ENCODE measurements at places on chromosomes 16 and 17.

DNA sequence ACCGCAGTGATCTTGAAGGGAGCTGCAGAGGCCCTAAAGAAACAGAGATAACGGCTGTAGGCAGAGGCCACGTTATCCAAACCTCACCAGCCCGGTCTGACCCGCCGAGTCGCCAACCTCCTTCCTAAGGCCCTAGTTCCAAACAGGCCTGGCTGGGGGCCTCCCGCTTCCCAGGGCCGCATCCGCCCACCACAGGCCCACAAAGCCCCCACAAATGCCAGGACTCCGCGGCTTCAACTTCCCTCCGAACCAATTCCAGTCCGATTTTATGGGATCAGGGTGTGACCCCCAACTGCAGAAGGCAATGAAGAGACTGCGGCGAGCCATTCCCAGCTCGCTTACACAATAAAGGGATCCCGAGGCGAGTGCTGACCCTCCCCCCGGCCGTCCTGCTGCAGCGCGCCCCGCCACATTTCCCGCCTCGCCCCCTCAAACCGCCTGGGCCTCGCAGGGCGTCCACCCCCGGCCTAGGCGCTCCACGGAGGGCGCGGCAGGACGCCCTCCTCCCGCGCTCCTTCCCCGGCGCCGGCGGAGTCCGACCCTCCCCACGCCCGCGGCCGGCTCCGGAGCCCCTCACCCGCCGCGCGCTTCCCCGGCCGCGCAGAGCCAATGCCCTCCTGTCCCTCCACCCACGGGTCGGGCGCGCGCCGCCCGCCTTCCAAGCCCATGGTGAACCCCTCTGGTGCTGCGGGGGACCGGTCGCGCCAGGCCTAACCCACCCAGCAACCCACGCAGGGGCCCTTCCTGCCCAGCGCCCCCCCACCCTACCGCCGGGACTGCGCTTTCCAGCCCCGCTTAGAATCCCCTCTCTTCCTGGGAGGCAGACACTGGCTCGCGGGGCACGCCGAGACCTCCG lies 926 bp downstream of the MYH10 start:
- no peak for DNase-seq

GRCh38 chr17:57388131-57388725 lies 131.9 kb downstream of the MSI2 start:
- DNase-seq, result no peak

DNA sequence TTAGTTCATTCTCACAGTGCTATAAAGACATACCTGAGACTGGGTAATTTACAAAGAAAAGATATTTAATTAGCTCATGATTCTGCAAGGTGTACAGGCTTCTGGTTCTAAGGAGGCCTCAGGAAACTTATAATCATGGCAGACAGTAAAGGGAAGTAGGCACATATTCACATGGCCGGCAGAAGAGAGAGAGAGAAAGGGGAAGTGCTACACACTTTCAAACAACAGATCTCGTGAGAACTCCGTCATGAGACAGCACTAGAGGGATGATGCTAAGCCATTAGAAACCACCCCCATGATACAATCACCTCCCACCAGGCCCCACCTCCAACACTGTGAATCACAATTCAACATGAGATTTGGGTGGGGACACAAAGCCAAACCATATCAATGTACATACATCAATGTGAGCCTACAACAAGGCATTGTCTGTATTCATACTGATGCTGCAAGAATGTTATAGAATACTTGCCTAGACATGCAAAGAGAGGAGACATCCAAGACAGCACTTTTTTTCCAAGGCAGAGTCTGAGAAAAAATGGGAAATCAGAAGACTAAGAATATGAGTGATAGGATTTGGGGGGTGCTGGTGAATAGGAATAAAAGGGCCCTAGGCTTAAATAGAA lies 114.8 kb upstream of the XYLT1 start:
- DNase-seq, result no peak

DNA sequence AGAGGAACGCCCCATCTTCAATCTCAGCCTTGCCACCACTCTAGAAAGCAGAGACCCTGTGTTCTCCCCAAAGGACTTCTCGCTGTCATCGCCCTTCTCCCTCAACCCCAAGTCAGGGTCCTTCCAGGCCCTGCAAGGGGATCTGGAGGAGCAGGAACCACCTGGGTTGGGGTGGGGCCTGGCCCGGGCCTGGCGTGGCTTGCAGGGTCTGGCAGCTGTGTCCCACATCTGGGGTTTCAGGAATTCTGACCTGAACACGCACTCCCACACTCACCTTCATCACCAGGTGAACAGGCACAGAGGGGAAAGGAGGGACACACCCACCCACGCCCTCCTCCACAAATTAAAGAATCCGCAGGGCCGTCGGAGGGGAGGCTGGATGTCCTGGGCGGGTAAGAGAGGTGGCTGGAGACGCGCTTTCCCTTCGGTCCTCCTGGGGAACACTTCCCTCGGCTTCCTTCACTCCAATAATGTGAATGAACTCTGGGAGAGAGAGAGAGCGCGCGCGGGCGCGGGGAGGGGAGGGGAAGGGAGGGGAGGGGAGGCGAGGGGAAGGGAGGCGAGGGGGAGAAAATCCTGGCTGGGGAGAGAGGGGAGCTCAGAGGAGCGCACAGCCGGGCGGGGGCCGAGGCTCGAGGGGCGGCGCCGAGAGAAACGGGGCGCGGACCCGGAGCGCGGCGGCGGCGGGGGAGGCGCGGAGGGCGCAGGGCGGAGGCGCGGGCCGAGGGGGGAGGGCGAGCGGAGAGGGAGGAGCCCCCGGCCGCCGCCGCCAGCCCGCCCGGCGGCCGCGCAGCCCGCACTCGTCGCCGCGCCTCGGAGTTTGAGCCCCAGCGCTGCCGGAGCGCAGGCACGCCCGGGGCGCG lies at the start of gene CACNG4:
Gene CACNG4, plus strand, starts transcription at position 799 of the 863 bp plus-strand sequence. CDS start 205 bp downstream, outside the sequence.
- no peak for DNase-seq

- no peak for DNase-seq
Observed at GRCh38 chr16:4938683-4939030, 1.7 kb upstream of the PPL start.

- DNase-seq, result no peak
Observed at GRCh38 chr16:50153596-50154419, 702 bp downstream of the TENT4B start.

DNA sequence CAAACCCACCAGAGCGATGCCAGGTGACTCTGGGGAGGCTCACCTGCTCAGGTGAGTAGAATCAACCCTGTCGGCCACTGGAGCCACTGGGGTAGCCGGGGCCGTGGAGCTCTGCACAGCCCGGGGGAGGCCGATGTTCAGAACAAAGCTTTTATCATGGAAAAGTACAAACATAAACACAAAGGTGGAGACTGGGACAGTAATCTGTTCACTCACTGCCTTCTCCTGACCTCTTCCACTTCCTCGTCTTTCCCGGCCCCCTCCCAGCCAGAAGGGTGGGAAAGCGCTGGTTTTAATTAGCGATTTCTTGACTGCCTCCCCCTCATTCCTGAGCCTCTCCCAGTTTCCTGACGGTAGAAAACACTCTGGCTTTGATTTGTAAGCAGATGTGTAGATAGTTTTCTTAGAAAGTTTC lies 9.8 kb upstream of the TEX19 start:
- no peak for DNase-seq

- no peak for DNase-seq
Observed at GRCh38 chr17:16939208-16939576, 32.7 kb downstream of the TNFRSF13B start.

DNA sequence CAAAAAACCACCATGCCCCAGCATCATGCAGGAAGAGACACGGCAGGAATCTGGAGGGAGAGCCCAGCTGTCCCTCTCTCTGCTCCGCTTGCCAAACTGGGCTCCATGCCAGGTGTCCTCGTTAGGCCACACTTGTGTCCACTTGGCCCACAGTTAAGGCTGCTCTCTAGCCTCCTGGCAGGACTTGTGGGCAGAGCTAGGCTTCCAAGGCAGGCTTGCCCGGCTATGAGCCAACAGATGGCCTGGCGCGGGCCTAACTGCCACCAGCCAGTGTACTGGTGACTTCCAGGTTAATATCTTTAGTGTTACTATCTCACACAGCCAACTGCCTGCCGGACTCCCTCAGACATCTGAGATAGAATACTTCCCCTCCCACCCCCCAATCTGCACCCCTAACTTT lies 10.6 kb downstream of the ATP6V0D1 start:
- no peak for DNase-seq

GRCh38 chr16:80739523-80739922 lies 64.9 kb downstream of the CDYL2 start:
- no peak for DNase-seq

DNA sequence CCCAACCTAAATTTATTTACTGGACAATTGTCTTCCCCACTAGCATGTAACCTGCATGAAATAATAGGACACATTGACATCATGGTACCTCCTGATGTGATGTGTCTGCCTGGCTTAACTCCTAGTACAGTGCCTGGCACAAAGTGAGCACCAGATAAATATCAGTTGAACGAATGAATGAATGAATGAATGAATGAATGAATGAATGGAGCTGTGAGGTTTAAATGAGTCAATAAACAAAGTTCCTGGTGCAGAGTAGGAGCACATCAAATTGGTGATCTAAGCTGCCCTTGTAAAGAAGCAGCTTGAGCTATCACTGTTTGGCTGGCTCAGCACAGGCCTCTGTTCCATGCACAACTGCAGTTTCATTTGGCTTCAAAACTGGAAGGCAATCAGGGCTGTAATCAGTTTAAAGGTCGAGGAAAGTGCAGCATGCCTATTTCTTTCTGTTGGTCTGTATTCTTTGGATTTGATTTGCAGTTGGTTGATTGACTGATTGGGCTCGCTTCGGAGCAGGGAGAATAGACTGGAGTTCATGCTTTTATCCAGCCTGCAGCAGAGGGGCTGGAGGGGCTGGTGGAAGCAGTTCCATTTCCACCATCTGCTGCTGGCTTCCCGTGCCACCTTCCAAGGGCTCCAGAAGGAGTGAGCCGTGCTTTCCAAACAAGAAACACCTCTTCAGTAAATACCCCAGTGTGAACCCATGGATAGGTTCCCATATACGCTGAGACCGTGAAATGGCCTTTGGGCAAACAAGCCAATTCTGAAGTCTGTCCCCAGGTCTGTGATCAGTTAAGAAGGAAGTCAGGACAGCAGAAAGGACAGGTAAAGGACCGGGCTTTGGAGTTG lies 54.6 kb downstream of the GPRC5B start:
- no peak for DNase-seq

- DNase-seq, result no peak
Observed at GRCh38 chr17:73541561-73541981, 102.7 kb downstream of the SDK2 start.

DNA sequence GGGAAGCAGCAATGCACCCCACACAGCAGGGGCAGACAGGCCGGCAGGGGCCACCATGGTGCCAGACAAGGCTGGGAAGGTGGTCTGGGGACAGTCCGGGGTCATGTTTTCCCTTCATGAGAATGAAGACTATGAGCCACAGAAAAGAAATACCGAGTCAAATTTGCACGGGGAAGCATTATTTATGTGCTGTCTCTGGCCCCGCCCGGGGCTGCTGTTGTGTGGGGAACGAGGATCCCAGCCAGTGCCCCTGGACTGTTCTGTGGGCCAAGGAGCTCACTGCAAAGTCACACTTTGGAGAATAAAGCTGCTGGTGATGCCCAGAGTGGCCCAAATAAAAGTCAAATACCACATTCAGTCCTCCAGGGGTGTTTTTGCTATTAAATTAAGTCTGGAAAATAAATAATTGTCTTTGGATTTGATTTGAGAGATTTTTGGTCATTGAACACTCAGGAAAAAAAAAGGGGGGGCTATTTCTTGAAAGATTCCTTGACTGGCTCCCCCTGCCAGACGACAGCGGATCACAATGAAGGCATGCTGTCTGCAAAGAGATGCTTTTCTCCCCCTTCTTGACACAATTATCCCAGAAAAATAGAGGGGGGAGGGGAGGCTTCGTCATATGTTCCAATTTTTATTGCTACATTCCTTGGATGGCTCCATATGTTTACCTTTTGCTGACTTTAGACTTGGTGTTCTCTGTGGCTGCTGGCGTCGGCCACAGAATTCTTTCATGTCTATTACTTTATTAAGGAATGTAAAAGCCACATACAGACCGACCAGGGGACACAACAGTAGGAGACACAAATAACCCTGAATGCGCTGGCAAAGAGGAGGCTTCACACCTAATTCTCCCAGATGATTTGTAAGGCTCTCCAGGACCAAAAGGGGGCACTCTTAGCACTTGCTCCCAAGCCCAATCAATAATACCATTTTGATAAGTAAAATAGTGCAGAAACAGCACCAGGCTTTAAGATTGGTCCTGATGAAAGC lies 27.1 kb upstream of the ANKFN1 start:
- no peak for DNase-seq

- DNase-seq, result no peak
Observed at GRCh38 chr16:2985893-2986355, 5.7 kb upstream of the PKMYT1 start.

GRCh38 chr17:11871773-11872172 lies 125.5 kb downstream of the ZNF18 start:
- DNase-seq, result no peak

GRCh38 chr16:63337264-63337663 lies 1301.0 kb upstream of the CDH8 start:
- DNase-seq, result no peak

DNA sequence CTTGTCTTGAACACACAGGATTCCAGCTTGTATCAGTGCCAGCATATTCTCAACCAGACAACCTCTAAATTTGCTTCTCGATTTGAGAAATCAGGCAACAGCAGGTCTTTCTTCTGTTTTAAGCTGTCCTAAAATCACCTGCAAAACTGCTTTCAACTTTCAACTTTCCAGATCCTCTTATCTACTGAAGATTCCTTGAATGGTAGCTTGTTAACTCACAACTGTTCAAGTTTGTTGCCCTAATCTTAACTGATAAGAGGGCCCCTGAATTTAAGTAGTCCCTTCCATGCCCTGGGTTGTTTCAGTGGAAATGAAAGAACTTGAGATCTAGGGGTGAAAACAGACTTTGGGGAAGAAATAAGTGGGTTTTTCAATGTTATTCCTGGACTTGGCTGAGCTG lies 57.2 kb downstream of the CHD9 start:
- no peak for DNase-seq

DNA sequence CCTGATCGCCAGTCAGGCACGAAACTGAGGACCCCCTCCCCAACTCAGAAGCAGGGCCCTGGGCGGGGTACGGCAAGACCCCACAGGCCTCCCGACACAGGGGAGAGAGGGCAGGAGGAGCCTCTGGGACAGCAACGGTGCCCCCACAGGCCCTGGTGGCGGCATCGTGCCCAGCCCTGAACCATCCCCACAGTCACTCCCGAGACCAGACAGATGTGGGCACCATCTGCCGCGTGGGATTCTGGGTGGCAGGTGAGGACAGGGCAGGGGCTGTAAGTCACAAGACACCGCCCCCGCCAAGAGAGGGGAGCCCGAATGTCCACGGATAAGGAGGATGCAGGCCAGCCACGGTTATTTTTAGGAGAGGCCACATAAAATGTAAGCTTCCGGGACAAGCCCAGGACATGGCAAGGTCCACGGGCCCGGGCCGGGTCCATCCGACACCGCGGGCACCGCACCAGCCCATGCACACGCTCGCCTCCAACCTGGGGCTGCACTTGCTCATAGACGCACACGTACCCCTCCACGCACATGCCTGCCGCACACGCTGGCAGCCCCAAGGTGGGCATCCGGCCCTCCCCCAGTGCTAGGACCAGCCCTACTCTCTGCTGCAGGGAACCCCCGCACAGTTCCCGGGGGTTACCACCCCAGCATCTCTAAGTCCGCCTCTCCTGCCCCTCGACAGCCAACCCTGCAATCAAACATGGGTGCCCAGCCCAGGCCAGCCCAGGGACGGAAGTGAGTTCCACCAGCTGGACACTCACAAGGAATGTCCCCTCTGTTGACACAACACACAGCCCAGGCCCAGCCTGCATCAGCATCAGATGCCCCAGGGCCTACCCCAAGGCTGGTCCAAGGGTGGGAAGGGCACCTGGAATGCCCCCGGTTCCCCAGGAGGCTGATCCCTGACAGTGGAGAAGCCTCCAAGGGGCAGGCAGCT lies 8.2 kb upstream of the PVALEF start:
- DNase-seq, result no peak

All from iPS DF 19.7 (cell line).